AG04449 (cell line): ENCODE measurements at places on chromosomes 12 and 14.

GRCh38 chr12:115032521-115032920, 348.5 kb upstream of the TBX3 start:
- no peak for DNase-seq

DNA sequence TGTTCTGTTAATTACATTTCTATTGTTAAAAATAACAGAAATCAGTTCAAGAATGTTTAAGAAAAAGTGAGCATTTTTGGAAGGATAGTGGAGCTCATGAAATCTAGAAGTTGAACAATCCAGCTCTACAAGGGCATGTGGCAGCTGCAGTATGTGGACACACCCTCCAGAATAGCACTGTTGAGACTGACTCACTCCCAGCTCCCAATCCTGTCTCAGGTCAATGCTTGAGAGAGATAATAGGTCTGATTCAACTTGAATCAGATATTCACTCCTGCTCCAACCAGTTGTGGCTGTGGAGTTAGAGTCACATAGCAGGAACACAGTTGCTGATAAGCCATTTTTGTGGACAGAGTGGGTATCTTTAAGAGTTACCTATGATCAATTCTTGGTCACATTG, 113.0 kb upstream of the NTF3 start:
- peak; percentile 31 for DNase-seq

DNA sequence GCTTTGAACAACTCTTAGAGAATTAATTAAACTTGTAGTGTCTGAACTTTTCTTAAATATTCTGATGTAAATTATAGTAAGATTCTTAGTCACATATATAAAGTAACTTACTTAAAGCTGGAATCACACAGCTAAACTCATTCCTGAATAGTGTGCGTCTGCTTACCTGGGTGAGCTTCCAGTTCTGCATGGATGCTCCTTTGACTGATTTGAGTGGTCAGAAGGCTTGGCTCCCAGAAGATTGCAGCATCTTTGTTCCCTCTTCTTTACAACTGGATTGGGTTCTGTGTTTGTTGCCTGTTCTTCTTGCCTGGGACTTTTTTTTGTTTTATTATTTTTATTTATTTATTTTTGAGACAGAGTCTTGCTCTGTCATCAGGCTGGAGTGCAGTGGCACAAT, 66.5 kb upstream of the ASPG start:
- no peak for DNase-seq

DNA sequence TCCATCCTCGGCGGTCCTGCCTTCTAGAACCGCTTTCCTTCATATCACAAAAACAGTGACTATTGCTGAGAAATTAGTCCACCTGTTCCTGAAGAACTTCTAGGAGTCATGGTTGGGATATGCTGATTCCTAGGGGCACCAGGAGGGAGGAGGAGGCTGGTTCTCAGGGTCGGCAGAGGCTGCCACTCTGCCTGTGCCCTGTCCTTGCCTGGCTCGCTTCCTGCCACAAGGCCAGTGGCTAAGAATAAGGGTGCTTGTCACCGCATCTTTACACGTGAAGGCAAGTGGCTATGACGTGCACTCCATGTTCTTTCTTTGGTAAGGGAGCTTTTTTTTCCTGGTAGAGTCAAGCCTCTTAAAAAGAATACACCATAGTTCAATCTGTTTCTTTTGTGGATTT, 18.7 kb upstream of the DGLUCY start:
- DNase-seq = no peak

- DNase-seq = no peak
Observed at GRCh38 chr12:111838353-111838752, 3.7 kb upstream of the MAPKAPK5 start.

DNA sequence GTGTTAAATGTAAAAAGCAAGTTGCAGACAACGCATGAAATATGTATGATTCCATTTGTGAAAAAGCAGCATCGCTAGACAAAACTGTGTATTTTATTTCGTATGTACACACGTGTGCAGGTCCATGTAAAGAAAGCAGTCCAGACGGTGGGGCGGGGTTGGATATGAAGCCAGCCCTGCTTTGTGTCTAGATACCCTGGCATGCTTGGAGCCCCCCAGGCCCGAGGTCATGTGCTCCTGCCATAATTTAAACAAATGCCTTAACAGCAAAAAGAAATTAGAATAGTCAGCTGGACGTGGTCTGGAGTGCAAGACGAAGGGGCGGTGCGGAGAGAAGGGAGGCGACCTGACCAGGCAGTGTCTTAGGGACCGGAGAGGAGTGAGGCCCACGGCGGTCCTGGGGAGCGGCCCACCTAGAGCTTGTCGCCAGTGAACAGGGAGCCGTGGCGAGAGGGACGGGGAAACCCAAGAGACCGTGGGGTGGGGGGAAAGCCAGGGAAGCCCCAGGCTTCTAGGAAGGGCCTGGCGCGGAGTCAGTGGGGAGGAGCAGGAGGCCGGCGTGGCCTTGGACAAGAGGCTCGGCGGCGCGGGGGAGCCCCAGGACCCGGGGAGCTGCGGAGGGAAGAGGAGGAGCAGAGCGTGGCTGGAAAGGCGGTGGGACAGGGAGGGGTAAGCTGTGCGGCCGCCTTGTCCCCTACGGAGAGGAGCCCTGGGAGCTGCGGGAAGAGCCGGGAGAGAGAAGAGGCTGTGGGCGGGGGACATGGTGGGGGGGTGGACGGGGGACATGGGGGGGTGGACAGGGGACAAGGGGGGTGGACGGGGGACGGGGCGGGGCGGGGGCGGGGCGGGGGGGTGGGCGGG, 118.5 kb upstream of the C14orf180 start:
- DNase-seq = no peak

GRCh38 chr12:112518365-112518735, 99.6 kb downstream of the PTPN11 start:
- no peak for DNase-seq

GRCh38 chr14:58805057-58805456, 167.3 kb downstream of the DACT1 start:
- no peak for DNase-seq

DNA sequence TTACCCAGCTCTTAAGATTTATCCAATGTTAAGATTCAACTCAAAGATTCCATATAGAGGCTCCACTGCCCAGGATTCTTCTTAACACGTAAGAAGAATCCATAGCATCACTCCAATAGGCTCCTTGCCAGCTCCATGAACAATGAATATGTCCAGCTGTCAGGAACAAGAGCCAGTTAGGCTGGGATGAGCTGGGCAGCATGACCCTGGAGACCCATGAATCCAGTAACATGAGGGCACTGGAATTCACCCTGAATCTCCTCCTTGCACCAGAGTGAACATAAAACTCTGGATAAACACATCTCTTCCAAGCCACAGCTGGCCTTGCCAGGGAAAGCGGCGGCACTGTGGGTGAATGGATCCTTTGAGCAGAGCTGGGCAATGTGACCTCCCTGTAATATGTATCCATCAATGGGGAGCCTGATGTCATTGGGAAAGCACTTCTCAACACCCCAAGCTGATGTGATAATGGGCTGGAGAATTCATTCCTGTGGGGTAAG, 24.4 kb upstream of the TC2N start:
- no peak for DNase-seq

DNA sequence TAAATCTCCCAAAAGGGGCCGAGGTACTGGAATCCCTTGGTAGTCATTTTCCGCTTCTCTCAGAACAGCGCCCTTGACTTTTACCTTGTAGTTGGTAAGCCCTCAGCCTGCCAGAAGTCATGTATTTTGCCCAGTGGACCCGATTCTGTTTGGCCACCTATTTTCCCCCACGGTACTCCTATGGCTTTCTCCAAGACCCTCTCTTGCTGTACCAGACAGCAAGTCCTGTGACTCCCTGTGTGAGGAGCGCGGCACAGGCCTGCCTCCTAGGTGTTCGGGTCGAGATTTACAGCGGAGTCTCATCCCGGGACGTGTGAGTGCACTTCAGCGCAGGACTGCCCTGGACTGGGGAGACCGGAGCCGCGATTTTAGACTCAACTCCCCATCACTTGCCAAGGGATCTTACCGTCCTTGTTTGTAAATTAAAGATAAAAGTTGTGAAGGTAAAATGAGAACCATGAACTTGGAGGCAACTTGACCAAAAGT, 1.1 kb upstream of the MBD6 start:
- DNase-seq = no peak

DNA sequence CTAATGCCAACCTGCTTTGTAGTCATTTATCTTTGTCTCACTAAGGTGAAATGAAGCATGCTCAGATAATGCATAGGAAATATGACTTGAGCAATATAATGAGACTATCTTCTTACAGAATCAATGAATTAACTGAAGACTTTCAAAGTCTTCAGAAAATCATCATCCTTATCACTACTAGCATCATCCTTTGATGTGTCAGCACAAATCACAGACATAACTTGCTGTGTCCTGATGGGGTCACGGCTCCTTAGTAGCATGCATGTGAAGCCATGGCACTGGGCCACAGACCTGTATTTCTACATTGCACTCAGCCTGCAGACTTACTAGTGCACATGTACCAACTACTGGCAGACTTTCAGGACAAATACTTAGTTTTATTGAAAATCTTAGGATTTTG, 18.9 kb downstream of the TMEM260 start:
- DNase-seq = no peak

DNA sequence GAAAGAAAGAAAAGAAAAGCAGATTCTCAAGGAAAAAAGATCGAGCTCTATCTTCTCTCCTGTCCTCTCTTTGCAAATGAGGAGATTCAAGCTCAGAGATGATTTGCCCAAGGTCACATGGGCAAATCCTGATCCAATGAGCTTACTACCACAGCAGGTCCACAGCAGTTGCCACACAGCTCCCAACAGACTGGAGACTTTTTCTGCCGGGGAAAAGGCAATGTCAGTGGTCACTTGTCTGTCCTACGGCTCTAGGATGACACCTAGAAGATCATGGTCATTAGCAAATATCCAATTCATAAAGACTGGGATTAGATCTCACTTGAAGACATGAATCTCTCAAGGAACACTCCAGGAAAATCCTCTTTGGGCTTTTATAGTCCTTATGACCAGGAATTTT, 58.8 kb downstream of the TTC7B start:
- no peak for DNase-seq

- DNase-seq = no peak
Observed at GRCh38 chr12:38158428-38159091, 158.0 kb upstream of the ALG10B start.

GRCh38 chr14:64684091-64684490, 20.1 kb upstream of the PLEKHG3 start:
- no peak for DNase-seq

DNA sequence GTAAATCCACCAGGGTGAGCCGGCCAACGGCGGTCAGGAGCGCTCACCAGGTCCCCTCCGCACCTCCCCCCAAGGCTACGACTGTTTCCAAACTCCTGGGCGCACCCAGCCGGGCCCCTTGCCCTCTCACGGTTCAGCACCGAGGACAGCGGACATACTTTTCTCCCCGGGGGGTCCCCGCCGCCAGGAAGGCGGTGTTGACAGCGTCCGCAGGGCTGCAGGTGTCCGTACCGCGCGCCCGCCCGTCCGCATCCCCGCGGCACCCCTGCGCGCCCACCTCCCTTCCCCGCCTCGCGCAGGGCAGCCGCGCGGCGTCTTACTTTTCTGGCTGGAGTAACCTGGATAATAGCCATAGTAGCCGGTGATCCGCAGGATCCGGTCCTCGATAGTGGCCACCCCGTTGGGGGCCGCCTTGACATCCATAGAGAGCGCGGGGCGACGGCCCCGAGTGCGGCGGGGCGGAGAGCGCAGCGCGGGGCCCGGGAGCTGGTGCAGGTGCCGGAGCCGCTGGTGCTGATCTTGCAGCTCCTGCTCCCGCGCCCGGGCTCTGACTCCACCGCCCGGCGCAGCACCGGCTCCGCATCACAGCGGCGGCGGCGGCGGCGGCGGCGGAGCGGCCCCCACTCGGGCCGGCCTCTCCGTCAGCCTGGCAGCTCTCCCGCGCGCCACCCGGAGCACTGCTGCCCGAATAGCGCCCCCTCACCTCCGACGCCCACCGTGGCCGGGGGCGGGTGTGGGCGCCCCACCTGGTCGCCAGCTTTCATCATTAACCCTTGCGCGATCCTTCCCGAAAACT, at the start of gene SLC35F4:
Gene SLC35F4, minus strand, starts transcription at position 690 of the 796 bp plus-strand sequence.
- DNase-seq = no peak

- no peak for DNase-seq
Observed at GRCh38 chr12:52207895-52208294, 16.1 kb upstream of the KRT80 start.

DNA sequence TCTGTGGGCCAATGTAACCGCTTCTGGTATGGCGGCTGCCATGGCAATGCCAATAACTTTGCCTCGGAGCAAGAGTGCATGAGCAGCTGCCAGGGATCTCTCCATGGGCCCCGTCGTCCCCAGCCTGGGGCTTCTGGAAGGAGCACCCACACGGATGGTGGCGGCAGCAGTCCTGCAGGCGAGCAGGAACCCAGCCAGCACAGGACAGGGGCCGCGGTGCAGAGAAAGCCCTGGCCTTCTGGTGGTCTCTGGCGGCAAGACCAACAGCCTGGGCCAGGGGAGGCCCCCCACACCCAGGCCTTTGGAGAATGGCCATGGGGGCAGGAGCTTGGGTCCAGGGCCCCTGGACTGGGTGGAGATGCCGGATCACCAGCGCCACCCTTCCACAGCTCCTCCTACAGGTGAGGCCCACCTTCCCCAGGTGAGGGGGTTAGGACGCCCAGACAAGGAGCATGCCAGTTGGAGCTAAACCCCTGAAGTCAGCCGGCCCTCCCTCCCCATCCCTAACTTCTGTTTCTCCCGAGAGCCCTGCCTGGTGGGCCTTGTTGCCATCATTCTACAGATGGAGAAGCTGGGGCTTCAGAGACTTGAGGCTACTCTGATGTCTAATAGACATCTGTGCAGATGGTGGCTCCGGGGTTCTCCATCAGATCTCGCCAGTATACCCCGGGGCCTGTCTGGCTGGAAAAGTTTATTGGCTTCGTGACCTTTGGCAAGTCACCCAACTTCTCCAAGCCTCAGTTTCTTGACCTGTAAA, 25.3 kb downstream of the PAPLN start:
- no peak for DNase-seq

DNA sequence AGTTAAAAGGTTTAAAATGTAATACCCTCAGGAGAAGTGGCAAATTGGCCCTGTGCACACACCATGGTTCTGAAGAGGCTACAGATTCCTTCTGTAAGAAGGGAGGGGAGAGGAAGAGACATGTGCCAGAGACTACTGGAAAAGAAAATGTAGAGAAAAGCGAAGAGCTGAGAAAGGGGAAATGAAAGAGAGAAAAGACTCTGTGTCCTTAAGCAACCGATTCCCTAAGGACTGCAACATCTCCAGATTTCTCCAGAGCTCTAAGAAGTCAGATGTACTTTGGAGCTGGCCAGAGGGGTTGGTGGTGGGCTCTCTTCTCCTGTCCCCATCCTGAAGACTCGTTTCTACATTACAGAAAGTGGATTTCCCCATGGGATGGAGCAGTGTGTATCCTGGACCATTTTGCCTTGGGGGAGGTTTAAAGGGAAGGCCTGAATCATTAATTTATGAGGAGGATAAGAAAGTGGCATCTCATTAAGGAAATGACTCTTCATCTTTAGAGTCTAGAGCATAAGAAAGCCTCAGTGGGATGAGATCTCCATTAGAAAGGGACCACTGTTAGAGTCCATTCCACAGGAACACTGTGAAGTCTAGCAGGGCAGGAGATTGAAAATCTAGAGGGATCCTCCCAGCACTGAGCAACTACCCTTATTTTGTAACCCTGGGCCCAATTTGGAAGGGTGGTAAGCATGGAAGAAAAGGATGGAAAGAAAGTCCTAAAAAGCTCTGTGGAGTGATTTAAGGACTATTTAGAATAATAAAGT, 45.5 kb upstream of the FUT8 start:
- no peak for DNase-seq

- no peak for DNase-seq
Observed at GRCh38 chr14:53743371-53743770, 213.3 kb downstream of the BMP4 start.
